Substantia nigra (tissue), 51 donors: ENCODE measurements at places on chromosomes 1 and 21.
A peak's percentile ranks its signal among the peaks of the same experiment; 100 is the strongest.

GRCh38 chr1:247054992-247055415, 23.6 kb downstream of the ZNF670 start:
- no peak for DNase-seq

GRCh38 chr1:233844692-233845091, 59.8 kb upstream of the SLC35F3 start:
- DNase-seq = no peak

DNA sequence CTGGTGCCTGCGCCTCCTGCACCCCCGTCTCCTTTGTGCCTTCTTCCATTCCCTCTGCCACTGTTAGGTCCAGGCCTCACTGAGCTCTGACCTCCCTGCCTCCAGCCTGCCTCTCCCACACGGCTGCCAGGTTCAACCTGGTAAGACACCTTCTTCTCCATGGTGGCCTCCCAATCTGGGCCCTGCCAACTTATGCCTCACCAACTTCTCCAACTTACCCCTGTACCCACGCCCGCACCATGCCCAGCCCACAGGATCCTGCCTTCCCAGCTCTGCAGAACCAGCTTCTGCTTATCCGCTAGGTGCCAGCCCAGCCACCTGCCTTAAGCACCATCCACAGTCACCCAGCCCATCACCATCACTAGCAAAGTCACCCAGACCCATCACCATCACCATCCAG, 37.2 kb downstream of the PDE9A start:
- DNase-seq = no peak

DNA sequence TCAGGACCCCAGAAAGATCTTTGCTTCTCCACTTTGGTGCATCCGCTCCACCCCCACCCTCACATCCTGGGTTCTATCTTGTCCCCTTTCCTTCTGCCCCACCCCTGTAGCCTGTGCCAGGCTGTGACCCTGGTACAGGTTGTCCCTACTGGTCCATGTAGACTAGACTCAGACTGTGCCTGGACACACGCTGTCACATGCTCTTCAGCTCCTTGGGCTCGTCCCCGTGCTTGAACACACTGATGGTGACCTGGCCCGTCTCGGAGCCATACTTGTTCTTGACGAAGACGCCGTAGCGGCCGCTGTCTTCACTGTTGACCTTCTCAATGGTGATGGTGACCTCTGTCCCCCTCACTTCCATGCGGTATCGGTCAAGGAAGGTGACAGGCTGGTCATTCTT, 54.8 kb downstream of the MYOM3 start:
- DNase-seq = no peak

GRCh38 chr1:190940951-190941350, 463.3 kb upstream of the BRINP3 start:
- no peak for DNase-seq

- no peak for DNase-seq
Measured at GRCh38 chr1:176696689-176697088, 233.7 kb downstream of the PAPPA2 start.

GRCh38 chr1:206021008-206021625, 2.6 kb downstream of the CTSE start:
- no peak for DNase-seq

- no peak for DNase-seq
Measured at GRCh38 chr1:194233069-194233468, 1046.7 kb upstream of the B3GALT2 start.

DNA sequence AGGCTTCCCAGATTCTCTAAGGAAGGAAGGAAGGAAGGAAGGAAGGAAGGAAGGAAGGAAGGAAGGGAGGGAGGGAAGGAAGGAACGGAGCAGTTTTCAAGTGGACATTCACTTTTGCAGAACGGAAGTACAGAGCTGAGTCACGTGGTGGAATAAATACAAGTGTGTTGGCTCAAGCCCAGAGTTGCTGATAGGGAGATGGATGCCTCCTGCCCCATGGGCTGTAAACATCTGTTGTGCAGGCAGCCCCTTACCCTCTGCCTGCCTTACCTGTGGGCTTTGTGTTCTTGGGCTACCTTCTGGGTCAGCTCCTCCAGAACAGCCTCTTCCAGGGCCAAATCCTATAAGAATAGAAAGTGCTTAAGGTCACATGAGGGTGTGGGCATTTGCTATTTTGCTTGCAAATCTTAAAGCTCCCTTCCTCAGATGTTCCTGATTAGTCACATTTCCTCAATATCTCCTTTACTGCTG, 121.7 kb downstream of the SMYD2 start:
- DNase-seq = no peak

DNA sequence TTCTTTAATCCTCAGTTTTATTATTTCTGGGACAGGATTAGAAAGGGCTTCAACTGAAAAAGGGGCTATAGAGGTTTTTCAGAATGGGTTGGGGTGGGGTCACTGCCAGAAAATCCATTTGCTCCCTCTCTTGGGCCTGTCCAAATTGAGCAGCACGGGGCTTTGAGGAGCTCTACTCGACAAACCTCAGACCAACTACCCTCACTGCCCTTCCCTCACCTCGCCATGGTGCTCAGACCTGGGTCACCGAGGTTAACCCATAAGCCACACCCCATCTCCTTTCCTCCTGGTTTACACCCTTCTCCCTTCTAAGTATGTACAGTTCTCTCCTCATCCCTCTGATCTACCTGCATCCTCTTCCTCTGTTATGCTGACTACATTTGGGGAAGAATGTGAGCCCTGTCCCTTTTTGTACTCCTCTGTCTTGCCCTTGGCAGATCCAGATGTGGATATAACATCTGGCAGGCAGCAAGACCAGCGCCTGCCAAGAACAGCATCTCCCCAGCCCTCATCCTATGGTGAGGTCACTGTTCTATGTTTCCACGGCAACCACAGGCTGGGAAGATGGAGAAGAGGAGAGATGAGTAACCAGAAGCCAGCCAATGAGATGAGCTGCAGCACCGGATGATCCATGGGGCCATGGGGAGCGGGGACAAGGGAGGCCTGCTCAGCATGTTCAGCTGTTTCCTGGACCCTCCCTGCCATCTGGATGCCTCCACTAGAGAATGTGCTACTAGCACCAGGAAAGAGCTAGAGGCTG, 3.7 kb upstream of the FABP3 start:
- DNase-seq = peak; percentile 77

DNA sequence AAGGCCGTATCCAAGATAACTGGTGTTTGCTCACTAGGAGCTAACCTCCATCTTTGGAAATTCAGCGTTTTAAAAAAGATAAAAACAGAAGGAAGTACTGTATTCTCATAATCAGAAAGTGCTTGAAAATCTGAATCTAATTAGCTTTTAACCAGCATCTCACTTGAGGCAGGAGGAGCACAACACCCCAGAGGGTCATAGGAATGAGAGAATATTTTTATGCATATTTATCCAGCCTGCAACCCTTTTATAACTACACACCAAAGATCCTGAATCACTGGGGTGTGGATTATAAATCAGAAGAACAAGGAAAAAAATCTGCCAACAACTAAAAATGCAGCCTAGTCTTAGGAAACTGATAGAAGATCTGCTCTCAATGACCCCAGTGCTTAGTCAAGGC, 68.0 kb upstream of the PTCH2 start:
- no peak for DNase-seq

DNA sequence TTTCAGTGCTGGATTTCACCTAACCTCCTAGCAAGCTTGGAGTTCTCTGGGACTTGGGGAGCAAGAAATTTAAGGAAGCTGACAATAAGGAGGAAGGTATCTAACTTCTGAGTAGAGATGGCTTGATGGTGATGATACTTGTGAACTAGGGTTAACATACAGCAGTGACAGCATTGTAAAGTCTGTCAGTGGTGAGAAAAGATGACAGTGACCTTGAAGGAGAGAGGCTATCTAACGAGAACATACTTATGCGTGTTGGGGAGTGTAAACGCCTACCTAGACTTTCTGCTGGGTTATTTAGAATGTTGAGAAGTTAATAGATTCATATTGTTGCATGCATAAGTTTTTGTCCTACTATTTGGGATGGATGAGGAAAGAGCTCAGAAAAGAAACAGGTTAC, 16.3 kb downstream of the POU2F1 start:
- no peak for DNase-seq

GRCh38 chr1:160681066-160681890, 30.3 kb downstream of the CD48 start:
- no peak for DNase-seq

DNA sequence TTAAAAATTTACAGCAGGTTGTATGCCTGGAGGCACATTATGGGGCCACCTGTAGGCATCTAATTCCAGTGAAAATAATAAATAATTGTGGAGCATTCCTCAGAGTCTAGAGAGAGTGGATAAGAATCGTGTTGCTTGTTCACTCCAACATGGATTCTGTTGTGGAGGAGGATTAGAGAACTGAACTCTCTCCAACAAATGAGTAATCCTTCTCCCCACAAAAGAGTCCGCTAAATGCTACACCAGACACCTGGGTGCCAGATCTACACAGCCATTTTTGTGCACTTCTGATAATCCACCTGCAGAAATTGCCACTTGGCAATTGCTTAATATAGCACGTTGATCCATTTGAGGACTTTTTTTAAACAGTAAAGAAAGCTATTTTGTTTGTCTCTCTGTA, 113.7 kb upstream of the DPYD start:
- DNase-seq = no peak

- DNase-seq = no peak
Measured at GRCh38 chr1:190452272-190452848, 25.3 kb downstream of the BRINP3 start.

DNA sequence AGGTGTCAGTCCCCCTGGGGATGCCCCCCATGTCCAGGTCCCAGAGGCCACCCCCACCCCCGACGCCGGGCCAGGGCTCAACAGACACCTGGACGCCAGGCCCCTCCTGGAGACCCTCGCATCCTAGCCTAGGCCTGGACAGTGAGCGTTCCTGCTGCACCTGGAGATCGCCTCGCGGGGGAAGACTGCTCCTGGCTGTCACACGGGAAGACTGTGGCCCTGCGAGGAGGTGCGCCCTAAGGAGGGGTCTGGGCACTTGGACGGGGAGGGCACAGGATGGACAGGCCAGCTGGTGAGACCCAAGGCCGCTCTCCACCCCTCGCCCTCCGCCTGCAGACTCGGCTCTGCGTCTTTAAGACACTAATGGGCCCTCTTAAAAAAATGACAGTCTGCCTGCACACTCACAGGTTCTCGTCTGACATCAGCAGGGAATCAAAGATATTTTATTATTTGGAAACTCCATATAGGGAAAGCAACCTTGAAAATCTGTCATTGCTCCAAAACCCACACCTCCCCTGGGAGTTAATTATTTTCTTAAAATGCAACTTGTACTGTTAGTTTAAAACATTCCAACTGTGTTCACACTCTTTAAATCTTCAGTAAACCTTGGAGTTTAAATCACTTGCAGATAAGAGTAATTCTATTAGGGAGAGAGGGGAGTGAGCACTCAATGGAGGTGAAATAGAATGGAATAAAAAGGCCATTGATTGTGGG, 45.6 kb upstream of the ACTRT2 start:
- DNase-seq = no peak

GRCh38 chr1:230842801-230843200, 25.5 kb downstream of the C1orf198 start:
- no peak for DNase-seq

GRCh38 chr1:111746614-111746999, 7.4 kb upstream of the INKA2 start:
- no peak for DNase-seq

GRCh38 chr21:43913928-43914327, 48.9 kb downstream of the AGPAT3 start:
- DNase-seq = no peak

DNA sequence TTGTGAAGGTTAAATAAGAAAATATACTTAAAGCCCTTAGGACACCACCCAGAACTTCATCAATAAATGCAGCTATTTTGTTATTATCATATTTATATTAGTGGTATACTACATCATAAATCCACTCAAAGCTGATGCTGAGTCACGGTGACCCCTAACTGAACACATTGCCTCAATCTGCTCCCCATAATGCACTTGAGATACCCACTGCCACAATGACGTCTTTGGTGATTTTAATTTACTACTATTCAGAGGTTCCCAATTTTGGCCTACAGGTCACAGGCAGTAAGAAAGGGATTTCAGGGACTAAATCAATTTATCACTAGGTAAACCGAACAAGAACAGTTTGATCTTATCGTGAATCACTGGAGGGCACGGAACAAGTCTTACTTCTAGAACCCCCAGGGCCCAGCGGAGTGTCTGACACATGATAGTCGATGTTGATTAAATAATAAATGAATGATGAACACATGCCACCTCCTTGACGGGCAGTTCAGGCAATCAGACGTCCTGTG, 493 bp upstream of the CHD1L start:
- no peak for DNase-seq

DNA sequence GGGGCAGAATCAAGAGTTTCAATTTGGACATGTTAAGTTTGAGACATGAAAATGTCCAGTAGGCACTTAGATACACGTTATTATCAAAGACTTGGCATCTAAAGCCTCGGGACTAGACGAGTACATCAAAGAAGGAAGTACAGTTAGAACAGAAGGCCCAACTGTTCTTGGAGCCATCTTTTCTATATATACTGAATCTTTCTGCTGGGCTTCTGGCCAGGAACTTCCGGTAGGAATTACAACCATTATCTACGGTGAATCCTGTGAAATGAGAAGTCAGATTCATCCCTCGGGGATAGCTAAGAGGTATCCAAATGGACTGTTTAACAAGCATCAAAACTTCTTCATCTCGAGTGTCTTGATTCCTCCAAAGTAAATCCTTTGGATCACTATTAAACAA, 34.4 kb upstream of the NRDC start:
- DNase-seq = no peak

DNA sequence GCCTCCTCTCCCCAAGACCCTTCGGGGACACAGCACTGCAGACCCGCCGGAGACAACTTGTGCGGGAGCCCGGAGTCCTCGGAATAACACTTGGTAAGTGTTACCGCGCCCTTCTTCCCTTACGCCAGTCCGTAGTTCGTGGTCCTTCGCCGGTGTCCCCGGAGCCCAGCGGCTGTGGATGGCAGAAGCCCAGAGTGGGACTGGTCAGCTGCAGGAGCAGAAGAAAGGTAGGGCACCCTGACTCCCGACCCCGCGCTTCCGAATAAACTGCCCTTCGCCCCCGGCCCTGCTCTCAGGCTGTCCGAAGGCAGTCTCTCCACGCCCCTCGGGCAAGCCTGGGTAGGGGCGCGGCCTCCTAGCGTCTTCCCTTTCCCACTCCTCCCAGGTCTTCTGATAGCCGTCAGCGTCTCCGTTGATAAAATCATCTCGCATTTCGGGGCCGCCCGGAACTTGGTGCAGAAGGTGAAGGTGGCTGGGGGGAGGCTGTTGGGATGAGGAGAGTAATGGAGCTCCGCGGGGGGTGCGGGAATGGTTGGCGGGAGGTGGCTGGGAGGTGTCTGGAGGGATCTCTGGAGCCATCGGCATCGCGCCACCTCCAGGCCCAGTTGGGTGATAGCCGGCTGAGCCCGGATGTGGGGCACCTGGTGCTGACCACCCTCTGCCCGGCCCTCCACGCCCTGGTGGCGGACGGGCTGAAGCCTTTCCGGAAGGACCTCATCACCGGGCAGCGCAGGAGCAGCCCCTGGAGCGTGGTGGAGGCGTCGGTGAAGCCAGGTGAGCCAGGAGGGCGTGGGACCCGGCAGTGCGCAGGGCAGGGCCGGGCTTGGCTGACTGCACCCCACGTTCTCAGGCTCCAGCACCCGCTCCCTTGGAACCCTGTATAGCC, 4.3 kb downstream of the RUSC1 start:
- DNase-seq = peak; percentile 66
